ENCODE measurements at places on chromosomes 5 and 9.

DNA sequence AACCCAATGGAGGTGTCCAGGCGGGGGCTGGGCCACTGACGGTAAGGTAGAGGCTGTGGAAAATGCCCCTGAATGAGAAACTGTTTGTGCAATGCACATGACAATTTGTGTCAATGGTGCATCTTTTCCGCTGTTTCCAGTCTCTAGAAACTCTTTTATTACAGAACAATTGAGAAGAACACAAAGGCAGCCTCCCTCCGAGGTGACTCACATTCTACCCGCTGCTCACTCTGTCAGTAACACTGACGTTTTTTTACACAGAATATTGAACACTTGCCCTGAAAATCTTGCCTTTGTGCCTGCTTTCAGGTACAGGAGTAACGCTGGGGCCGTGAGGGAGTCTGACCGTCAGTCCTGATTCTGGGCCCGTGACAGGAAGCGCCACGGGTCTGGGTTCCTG, 11.7 kb upstream of the TENT4A start:
- DNase-seq, result no peak

- DNase-seq, result no peak
Measured at GRCh38 chr5:76805821-76806505, 12.9 kb upstream of the F2RL1 start.

DNA sequence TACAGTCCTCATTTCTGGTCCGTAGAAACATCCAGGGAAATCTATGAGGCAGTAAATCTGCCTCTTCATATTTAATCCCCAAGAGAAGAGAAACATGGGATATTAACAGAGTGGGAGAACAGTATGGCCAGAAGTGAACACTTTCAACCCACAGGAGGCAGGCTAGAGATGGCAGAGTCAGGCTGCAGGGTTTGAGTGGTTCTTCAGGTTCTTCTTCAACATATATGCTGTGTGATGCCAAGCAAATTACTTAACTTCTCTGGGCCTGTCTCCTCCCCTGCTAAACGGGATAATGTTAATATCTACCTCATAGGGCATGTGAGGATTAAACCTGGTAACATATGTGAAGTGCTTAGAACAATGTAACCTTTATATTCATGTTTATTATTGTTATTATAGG, 321.8 kb downstream of the PSAT1 start:
- DNase-seq, result no peak

GRCh38 chr5:164504141-164504772, 998.8 kb downstream of the MAT2B start:
- DNase-seq, result no peak

- DNase-seq, result no peak
Measured at GRCh38 chr9:95852059-95853032, 23.1 kb upstream of the ERCC6L2 start.

GRCh38 chr9:137493364-137494103, 34.4 kb upstream of the NSMF start:
- DNase-seq, result no peak

DNA sequence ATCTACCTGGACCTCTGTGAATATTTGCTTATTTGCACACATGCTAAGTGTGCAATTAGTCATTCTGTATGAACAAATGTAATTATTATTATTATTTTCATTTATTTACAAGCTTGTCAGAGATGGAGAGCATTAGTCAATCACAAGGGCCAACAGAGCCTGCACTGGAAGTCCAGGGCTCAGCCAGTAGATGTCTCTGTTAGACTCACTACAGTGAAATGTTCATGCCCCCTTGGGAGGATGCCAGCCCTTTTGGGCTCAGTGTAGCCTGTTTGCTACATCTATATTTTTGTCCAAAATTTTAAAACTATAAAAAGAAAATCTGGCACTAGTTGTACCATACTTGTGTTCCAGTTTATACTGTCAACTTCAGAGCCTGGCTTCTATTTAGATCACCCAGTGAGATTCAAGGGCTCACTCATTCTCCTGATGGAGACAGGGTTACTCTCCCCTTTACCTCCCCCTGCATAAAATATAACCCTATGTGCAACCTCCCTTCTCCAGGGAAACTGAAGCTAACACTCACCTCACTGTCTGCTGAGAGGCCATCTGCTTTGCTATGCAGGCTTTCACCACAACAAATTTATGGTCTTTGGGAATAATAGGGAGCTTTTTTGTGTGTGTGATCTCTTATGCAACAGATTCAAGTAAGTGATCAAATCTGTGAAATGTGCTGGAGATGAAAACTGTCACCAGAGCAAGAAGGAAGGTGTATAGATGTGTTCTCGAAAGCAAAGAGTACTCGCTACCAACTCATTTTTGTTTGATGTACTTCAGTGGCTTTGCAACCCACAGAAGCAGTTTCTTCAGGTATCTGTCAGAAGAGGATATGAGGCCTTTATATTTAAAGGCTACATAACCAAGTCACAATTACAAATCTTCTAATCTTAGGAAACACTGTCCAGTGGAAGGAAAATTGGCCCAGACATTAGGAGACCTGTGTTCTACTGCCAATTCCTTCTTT, 99.9 kb upstream of the TLE4 start:
- peak; percentile 24 for DNase-seq

DNA sequence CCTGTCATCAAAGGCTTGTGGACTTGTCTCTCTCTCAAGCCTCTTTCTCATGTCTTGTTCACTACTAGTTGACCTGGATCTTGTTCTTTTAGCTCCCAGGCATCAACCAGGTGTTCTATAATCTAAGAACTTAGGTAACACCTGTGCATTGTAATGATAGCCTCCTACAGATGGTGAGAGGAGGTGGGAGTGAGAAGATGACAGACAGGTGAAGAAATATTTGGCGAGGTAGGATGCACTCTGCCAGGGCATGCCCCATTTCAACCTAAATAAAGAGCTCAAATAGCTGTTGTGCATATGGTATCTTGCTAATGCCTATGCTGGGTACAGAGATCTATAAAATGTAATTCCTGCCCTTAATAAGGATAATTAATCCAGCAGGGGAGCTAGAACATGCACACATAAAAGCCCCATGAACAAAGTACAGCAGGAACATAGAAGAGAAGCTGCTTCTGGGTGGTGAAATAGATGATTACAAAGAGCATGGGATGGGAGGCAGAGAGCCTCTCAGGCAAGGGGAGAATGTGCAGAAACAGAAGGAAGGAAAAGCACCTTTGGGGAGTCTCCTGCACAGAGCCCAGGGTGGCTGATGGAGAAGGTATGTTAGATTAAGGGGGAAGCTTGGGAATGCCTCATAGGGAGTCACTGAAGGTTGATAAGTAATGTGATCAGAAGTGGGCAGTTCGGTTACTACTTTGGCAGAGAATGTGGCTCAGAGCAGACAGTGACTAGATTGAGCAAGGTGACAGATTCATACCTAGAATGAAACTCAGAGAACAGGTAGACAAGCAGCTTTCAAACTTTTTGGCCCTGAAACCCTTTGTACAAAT, 28.0 kb upstream of the PLIN2 start:
- no peak for DNase-seq

GRCh38 chr5:175842951-175843793, 28.2 kb upstream of the CPLX2 start:
- DNase-seq, result no peak

GRCh38 chr5:128469912-128470311, 68.1 kb downstream of the FBN2 start:
- no peak for DNase-seq

DNA sequence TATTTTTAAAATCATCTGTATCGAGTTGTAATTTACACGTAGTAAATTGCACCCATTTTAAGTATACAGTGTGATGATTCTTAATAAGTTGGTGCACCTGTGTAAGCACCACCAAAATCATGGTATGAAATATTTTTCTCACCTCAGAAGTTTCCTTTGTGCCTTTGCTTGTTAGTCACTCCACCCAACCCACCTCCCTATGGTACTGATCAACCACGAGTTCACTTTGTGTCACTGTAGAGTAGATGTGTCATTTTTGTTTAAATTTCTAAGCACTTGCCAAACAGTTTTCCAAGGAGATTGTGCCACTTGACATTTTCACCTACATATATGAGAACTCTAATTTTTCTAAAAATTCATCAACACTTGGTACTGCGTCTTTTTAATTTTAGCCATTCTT, 806.5 kb downstream of the TLR4 start:
- no peak for DNase-seq

DNA sequence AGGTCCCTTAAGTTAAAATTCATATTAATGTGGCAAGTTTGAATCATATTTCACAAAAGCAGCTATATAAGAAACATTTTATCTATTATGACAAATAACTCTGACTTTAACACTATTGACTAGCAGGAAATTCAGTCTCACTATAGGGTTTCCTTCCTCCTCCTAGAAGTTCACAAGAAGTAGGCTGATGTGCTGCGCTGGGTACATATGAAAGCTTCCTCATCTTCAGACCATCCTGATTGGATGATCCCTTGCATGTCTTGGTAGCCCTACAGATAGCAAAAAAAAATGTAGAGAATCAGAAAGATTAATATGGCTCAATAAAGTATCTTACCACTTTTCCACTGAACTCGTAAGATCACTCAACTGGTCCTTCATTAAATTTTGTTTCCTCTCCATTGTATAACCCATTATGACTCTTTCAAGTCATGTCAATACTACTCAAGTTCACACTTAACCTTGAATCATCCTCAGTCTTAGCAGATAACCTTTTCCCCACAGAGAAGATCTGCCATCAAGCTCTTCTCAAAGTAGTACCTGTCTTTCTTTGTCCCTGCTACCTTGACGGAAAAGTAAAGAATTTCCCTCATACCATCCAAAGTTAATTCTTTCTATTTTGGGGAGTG, 11.5 kb upstream of the PSIP1 start:
- no peak for DNase-seq

- no peak for DNase-seq
Measured at GRCh38 chr5:141637767-141638419, 1.1 kb downstream of the RELL2 start.

GRCh38 chr5:111976705-111977435, 219.9 kb upstream of the NREP start:
- DNase-seq, result no peak

DNA sequence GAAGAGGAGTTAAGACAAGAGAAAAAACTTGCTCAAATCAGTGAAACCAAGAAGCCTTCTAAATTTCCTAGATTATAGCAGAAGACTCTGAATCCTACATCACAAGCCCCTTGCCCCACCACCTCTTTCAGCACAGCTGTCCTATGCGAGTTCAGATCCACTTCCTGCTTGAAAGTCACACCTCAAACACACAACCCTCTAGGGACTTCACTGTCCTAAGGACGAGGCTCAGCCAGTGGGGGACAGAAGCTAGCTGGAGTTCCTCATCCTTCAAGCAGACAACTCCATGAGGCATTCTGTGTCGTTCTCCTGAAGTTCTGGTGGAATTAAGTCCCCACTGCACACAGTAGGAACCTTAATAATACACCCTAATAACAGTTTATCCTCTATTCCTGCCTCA, 44.3 kb downstream of the NRG2 start:
- no peak for DNase-seq

DNA sequence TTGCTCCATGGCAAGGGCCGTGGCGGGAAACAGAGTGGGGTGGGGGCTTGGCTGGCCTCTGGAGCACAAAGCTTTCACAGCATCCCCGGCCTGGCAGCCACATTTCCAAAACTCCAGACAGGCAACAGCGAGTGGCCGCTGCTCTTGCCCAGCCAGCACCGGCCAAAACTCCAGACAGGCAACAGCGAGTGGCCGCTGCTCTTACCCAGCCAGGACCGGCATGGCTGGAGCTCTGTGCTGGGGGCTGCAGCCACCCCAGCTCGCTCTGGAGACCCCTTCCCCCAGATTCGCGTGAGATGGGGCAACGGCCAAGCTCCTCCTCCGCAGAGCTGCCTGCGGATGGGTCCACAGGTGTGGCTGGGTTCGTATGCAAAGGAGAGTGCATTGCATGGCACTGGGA, 98.5 kb downstream of the COL5A1 start:
- DNase-seq, result no peak

- DNase-seq, result no peak
Measured at GRCh38 chr5:107873877-107874276, 203.1 kb upstream of the EFNA5 start.

GRCh38 chr5:52853650-52854049, 65.9 kb downstream of the ITGA1 start:
- no peak for DNase-seq

DNA sequence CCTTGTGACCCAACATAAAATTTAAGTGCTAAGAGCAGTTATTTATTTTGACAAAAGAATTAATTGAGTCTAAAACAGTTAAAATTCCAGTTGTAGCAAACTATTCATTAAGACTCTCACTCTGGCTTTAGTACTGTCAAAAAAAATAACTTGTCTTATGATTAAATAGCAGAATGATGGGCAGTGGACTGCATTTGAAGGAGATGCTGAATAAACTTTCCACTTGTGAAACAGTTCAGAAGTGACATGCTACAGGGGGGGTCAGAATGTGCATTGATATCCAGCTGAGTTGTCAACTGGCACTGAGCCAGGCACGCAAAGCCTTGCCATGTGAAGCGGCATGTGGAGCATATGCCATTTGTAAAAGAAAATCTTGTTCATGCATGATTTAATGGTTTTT, 76.0 kb downstream of the FCHO2 start:
- no peak for DNase-seq

GRCh38 chr9:129328355-129329042, 150.4 kb upstream of the IER5L start:
- DNase-seq, result no peak

DNA sequence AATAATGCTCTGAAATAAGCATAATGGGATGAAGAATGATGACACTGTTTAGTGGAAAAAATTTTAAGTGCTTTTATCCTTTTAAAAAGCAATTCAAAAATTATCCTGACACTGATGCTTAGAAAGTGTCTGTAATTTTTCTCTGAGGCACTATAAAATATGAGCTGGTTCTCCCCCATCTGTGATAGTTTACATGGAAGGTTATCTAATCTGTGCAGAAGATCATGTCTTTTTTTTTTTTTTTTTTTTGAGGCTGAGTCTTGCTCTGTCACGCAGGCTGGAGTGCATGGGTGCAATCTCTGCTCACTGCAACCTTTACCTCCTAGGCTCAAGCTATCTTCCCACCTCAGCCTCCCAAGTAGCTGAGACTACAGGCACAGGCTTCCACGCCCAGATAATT, 15.2 kb upstream of the TAF11L2 start:
- DNase-seq, result no peak

GRCh38 chr5:2381070-2381469, 370.4 kb downstream of the IRX2 start:
- no peak for DNase-seq

GRCh38 chr9:114224247-114224610, 68.9 kb downstream of the COL27A1 start:
- no peak for DNase-seq

GRCh38 chr5:112342389-112342788, 76.7 kb downstream of the EPB41L4A start:
- no peak for DNase-seq

GRCh38 chr9:134575103-134575900, 66.3 kb upstream of the COL5A1 start:
- DNase-seq, result no peak
